ENCODE measurements at places on chromosomes 16 and 17. TPM values are rescaled to one million over a fixed set of nuclear protein-coding genes. Genes with fewer than 3 reads are reported as not detected.

Gene ALOX15B
- total RNA-seq = 80.2 TPM

- DNase-seq = no peak
Measured at GRCh38 chr16:87169509-87169995, 147.6 kb downstream of the C16orf95 start.

Gene BRIP1
- total RNA-seq = 0.26 TPM

GRCh38 chr17:42678951-42679491, 2.2 kb upstream of the PLEKHH3 start:
- peak; percentile 78 for DNase-seq

DNA sequence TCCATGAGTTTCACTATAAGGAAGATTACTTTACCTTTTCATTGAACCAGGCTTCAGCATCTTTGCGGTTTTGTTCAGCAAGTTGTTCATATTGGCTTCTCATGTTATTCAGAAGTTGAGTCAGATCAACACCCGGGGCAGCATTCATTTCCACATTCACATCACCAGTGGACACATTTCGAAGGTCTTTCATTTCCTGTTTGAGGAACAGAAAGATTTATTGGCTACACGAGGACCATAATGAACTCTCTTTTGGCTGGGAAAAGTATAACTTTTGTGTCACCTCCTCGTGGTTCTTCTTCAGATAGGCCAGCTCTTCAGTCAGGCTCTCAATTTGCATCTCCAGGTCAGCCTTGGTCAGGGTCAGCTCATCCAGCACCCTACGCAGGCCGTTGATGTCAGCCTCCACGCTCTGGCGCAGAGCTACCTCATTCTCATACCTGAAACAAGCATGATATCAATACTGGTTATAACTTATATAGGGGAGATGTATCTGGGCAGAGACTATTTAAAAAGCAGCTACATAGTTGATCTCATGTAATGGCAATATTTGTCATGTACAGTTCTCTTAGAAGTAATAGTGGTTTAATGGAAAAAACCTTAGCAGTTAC, 2.1 kb downstream of the KRT10 start:
- no peak for DNase-seq
